Stimulated activated CD4-positive, alpha-beta T cell treated with anti-CD3 and anti-CD28 coated beads, Interleukin-1b, Interleukin-23, amount 100 ng/mL, for 1 hour (primary cell): ENCODE measurements at places on chromosomes 1 and 21.

DNA sequence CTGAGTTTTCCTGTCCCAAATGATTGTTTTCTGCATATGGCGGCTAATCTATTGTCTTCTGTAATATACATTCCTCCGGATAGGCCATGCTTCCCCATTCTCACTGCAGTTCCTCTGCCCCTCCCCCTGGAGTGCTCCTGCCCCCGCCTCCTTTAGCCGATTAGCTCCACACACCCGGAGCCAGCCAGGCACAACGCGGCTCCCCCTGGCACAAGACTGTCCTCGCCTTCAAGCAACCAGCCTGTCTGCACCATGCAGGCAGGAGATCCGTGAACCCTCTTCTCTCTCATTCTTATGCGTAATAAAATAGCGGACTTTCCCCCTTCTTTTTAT is 18.0 kb downstream of the SERTAD4 start:
- DNase-seq = no peak

DNA sequence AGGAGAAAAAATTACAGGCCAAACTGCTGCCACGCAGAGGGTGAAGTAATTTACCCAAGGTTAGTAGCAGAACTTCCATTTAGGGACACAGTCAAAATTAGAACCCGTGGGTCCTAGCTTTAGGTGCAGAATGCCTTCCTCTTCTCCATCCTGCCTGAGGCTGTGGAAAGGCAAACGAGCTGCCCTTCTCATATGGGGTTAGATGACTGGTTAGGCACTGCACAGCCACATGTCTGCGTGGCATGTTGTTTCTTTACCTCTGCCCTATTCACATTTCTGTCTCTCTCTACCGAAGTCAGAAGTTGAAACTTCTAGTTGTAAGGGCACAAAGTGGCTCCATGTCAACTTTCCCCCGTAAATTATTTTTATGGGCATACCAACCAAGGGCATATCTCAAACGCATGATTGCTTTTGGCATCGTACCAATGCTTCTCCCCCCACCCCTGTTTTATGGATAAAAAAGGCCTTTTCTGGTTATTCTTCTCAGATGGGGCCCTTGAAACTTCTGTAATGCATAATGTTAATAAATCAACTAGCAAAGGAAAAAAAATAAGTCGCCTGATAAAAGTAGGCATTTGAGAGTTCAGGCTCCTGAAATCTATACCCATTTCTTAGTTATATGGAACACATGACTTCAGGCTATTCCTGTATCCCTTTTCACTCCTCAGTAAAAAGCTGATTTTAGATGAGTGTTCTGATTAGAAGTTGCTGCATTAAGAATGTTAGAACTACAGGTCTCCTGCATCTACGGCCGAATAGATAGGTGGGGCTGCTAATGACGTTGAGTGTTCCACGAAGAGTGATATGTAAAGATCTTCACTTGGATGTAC is 139.6 kb upstream of the NRIP1 start:
- no peak for DNase-seq

GRCh38 chr1:17170571-17170970 is 34.4 kb upstream of the PADI1 start:
- no peak for DNase-seq

DNA sequence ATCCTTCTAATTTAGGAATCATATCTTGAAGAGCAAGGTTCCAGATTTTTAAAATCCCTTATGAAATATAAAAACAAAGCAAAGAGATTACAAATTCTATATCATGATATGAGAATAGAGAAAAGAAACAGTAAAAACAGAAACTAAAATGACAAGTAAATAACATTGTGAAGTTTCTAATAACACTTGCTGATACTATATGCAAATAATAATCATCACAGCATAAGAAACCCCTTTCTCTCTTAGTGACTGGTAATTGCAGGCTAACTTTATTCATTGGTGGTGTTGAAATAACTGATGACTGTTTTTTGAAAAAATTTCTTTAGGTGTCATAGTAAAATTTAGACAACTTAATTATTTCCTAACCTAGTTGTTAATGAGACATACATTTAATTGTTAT is 281.6 kb downstream of the PLA2G4A start:
- DNase-seq = no peak

- no peak for DNase-seq
Measured at GRCh38 chr1:8854240-8854639, 24.2 kb downstream of the ENO1 start.

DNA sequence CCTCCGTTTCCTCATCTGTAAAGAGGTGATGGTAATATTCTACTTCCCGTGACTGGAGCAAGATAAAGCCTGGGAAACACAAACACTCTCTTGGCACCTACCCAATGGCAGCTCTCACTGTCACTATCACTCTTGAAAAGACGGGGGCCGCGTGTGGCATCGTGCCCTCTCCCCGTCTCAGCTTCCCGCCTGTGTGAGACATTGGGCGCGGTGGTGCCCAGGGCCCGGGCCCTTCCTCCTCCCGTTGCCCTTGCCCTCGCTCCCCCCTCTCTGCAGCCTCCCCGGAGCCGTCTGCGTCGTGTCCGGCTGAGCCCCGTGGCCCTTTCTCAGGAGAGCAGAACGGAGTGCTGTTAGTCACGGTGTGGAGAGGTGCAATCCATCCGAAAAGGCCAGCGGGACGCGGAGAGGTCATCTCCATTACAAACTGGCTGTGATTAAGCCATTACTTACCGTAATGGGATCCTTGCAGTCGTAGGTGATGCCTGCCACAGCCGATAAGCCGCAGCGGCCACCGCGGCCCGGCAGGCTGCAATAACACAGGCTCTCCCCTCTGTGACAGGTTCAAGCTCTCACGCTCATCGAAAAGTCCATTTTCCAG is 156.4 kb upstream of the ZC3H12A start:
- no peak for DNase-seq

DNA sequence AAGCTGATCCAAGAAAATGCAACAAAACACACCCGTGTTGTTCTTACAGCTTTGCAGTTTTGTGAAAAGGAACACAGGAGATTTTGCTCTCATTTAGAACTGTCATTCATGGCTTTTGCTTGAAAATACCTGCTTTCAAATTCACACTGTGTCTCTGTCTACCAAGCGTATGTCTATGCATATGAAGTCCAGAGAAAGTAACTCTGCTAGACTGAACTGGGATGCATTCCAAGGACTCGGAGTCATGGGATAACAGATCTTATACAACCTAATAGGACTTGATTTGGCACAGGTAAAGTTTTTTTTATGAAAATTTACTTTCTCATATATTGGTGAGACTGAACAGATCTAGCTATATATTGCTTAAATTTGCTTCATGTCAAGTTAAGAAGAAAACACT is 102.4 kb downstream of the PTGER3 start:
- DNase-seq = no peak

- DNase-seq = no peak
Measured at GRCh38 chr1:91714867-91715381, 171.0 kb downstream of the TGFBR3 start.

- DNase-seq = no peak
Measured at GRCh38 chr1:175287377-175287776, 94.8 kb upstream of the KIAA0040 start.

DNA sequence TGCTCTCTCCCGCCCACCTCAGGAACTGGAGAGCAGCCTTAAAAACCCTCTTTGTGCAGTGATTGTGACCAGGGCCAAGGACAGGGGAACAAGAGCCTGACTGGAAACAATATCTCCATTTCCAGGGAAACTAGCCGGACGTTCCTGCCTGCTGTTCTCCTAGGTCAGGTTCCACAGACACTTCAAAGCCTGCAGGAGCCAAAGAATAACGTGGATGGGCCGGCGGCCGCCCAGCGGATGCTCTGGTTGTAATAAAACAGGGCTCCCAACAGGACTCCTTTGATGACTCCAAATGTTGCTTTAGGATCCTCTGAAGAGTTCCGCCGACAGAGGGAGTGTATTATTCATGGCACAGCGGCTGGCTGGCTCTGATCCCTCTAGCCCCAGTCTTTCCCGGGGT is 162.2 kb downstream of the PLXNA2 start:
- DNase-seq = no peak

DNA sequence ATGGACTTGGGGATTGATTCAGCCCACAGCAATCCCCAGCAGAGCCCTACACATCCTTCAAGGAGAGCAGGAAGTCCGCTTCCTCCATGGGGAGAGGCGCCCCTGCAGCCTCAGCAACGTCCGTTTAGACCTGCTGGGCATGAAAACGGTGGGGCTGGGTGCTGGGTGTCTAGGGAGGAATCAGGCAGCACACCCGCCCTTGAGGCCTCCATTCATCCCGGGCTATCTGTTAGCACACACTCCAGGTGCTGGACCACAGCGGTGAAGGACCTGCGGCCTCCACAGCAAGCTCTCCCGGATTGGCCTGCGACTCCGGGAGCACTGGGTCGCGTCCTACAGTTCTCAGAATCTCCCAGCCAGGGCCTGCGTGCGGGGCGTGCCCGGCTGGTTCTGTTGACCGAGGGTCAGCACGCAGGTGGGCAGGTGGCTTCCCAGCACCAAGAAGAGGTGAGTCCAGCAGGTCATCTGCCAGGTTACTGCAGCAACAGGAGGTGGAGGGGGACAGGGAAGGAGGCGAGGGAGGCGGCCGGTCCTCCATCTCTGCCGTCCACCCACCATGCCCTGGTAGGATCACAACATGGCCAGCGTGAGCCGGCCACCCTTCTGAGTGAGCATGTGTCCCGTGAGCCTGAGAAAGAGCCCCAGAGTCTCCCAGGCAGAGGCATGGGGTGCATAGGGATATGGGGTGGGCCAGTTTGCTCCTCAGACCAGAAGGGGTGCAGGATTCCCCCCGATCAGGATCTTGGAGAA is 96.6 kb downstream of the RIPK4 start:
- DNase-seq = no peak

GRCh38 chr1:71809085-71809484 is 473.3 kb downstream of the NEGR1 start:
- DNase-seq = no peak

DNA sequence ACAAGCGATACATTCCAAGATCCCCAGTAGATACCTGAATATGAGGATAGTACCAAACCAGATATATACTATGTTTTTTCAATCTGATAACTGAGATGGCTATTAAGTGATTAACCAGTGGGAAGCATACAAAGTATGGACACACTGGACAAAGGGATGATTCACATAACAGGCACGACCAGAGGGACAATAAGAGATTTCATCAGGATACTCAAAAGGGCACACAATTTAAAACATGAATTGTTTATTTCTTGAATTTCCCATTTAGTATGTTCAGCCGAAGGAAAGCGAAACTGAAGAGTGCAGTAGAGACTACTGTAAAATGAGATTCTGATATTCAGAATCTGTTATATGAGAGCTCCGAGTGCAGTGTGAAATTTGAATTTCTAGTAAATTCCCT is 10.6 kb downstream of the ZZZ3 start:
- DNase-seq = no peak

- DNase-seq = no peak
Measured at GRCh38 chr1:19313961-19314882, 2.1 kb downstream of the SLC66A1 start.

DNA sequence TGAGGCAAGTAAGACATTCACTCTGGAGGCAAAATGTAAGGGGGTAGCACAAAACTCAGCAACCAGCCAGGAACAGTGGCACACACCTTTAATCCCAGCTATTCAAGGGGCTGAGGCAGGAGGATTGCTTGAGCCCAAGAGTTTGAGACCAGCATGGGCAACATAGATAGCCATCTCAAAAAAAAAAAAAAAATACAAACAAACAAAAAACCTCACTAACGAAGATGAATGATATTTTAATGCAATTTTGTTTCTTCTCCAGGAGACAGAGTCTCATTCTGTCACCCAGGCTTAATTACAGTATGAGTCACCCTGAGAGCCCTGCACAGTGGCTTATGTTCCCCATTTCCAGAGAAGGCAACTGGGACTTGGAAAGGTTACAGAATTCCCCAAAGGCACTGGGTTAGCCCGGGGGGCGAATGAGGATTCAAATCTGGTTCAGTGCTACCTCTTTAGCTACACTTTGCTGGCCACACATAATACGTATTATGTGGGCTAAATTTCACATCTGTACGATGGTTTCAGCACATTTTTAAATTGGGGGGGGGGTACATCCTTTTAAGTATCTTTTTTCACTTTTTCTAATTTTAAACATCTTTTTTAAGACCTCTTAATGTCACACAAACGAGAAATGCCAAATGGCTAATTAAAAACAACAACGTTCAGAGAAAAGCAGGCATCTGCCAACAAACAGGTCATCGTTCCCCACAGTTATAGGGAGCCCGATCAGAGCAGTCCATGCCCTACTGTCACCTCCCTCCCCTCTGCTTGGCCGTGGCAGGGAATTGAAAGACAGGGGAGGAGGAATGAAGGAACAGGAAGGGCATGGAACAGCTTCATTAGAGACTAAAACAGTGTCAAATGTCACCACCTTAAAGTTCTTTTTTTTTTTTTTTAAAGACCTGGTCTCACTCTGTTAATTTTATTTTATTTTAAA is 3.5 kb downstream of the CELA2A start:
- no peak for DNase-seq

DNA sequence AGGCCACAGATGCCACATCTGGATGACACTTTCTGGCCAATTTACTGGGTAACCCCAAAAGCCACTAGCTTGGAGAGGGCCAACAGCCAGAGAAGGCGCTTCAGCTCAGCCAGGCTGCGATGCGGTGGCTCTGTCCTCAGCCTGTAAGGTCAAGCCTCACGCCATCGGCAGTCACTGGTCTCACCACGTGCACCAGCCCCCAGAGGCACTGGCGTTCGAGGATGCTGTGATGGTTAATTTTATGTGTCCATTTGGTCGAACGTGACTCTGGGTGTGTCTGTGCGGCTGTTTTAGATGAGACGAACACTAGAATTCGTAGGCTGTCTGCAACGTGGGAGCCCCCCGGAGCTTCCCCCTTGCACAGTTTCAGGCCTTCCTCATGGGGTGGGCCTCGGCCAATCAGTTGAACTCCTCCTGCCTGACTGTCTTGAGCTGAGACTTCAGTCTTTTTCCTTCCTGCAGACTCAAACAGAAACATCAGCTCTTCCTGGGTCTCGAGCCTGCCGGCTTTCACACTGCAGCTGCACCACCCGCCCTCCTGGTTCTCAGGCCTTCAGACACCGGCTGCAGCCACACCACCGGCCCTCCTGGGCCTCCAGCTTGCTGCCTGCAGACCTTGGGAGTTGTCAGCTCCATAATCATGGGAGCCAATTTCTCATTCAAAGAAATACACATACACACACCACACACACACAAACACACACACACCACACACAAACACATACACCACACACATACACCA is 41.6 kb upstream of the SLC45A1 start:
- no peak for DNase-seq

DNA sequence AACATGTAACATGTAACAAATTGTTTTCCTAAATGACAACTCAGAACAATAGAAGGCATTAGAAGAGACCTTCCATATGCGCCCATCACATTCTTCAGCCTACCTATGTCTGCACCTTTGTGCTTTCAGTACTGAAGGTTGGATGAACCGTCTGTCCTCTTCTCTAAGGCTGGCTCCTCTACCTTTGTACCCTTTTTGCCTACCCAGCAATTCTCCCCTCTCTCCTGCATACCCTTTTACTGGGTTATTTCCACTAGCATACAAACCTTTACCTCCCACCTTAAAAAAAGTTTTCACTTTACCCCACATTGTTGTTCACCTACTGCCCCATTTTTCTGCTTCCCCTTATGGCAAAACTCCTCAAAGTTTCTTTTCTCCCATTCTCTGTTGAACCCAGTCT is 5.2 kb downstream of the PIGV start:
- no peak for DNase-seq

GRCh38 chr21:37655611-37656300 is 260.5 kb downstream of the KCNJ6 start:
- no peak for DNase-seq

GRCh38 chr1:113834716-113835115 is 22.4 kb upstream of the RSBN1 start:
- no peak for DNase-seq

GRCh38 chr1:16342331-16343062 is 9.8 kb downstream of the FBXO42 start:
- no peak for DNase-seq

- no peak for DNase-seq
Measured at GRCh38 chr1:4284976-4285375, 369.4 kb upstream of the AJAP1 start.
